Spleen (tissue), 13 donors: ENCODE measurements at places on chromosomes 3 and 15. TPM values are rescaled to one million over a fixed set of nuclear protein-coding genes. Genes with fewer than 3 reads are reported as not detected.

ZBBX gene
- not detected for polyA plus RNA-seq

TWF2 gene
- polyA plus RNA-seq, result 71.4 TPM

CHRD gene
- 5.2 TPM for polyA plus RNA-seq

EPHA6 gene
- not detected for polyA plus RNA-seq

C2CD4A gene
- 0.08 TPM for polyA plus RNA-seq

LRRC49 gene
- 1.4 TPM for polyA plus RNA-seq

GRM2 gene
- 0.61 TPM for polyA plus RNA-seq

SSUH2 gene
- 2.0 TPM for polyA plus RNA-seq

TMEM207 gene
- not detected for polyA plus RNA-seq

AGBL1 gene
- polyA plus RNA-seq, result not detected

UCN2 gene
- polyA plus RNA-seq, result 0.61 TPM

DYNLT2B gene
- polyA plus RNA-seq, result 17.2 TPM

IFRD2 gene
- polyA plus RNA-seq, result 58.4 TPM

ROPN1 gene
- polyA plus RNA-seq, result not detected

GOLGA8J gene
- polyA plus RNA-seq, result not detected

CCR2 gene
- polyA plus RNA-seq, result 5.0 TPM

SELENOS gene
- polyA plus RNA-seq, result 39.7 TPM

TRH gene
- 0.06 TPM for polyA plus RNA-seq

MCF2L2 gene
- 0.61 TPM for polyA plus RNA-seq

AADACL2 gene
- not detected for polyA plus RNA-seq

KBTBD13 gene
- polyA plus RNA-seq, result not detected

DHX36 gene
- 32.0 TPM for polyA plus RNA-seq

CADPS gene
- 0.16 TPM for polyA plus RNA-seq

C3orf20 gene
- polyA plus RNA-seq, result not detected

GOLGA8A gene
- polyA plus RNA-seq, result 26.1 TPM

MESP2 gene
- polyA plus RNA-seq, result not detected

TTC21A gene
- polyA plus RNA-seq, result 18.6 TPM

CDHR4 gene
- polyA plus RNA-seq, result 0.29 TPM

SLC22A14 gene
- 0.04 TPM for polyA plus RNA-seq

BBX gene
- polyA plus RNA-seq, result 5.1 TPM

RGMA gene
- polyA plus RNA-seq, result 2.0 TPM

C2CD4B gene
- 0.33 TPM for polyA plus RNA-seq

AEN gene
- polyA plus RNA-seq, result 14.6 TPM

OCA2 gene
- 1.00 TPM for polyA plus RNA-seq

BCL2A1 gene
- 47.2 TPM for polyA plus RNA-seq

ASB14 gene
- 0.07 TPM for polyA plus RNA-seq

IL20RB gene
- 0.85 TPM for polyA plus RNA-seq

TTLL13 gene
- 0.17 TPM for polyA plus RNA-seq

PRC1 gene
- polyA plus RNA-seq, result 13.9 TPM

DUOXA2 gene
- 0.06 TPM for polyA plus RNA-seq

ISLR gene
- polyA plus RNA-seq, result 21.4 TPM

AHSG gene
- not detected for polyA plus RNA-seq

MCTP2 gene
- 7.4 TPM for polyA plus RNA-seq

DUOXA1 gene
- 0.10 TPM for polyA plus RNA-seq

UROC1 gene
- 0.03 TPM for polyA plus RNA-seq

CMTM8 gene
- 0.61 TPM for polyA plus RNA-seq

CCR5 gene
- polyA plus RNA-seq, result 5.8 TPM

SPINK8 gene
- 0.35 TPM for polyA plus RNA-seq

MAN2A2 gene
- 46.1 TPM for polyA plus RNA-seq

KIF15 gene
- polyA plus RNA-seq, result 1.2 TPM

GOLGA6B gene
- not detected for polyA plus RNA-seq

PATL2 gene
- polyA plus RNA-seq, result 35.6 TPM

GRAMD1C gene
- 2.9 TPM for polyA plus RNA-seq

IQCH gene
- 0.32 TPM for polyA plus RNA-seq

CNTN3 gene
- polyA plus RNA-seq, result 0.30 TPM
